HS-27A (cell line): ENCODE measurements at places on chromosomes 5 and 9.
A peak's percentile ranks its signal among the peaks of the same experiment; 100 is the strongest.

DNA sequence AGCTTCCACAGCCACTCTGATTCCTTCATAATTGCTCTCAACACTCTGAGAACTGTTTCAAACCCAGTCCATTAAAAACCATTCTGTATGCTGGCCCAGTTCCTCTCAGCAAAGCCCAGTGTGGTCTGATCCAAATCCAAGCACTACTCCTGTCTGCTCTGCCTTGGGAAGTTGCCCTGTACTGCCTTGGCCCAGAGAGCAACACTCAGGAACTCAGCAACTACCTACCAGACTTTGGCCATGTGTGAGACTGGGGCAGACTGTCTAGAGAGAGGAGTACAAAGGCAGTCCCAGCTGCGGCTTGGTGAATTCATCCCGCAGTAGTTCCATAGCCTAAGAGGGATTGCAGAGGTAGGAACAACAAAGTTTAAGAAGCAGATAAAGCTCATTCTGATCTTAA, 214.4 kb downstream of the MCTP1 start:
- DNase-seq, result no peak

- DNase-seq, result no peak
These were observed 138.8 kb downstream of the PIK3R1 start for GRCh38 chr5:68354315-68354714.

DNA sequence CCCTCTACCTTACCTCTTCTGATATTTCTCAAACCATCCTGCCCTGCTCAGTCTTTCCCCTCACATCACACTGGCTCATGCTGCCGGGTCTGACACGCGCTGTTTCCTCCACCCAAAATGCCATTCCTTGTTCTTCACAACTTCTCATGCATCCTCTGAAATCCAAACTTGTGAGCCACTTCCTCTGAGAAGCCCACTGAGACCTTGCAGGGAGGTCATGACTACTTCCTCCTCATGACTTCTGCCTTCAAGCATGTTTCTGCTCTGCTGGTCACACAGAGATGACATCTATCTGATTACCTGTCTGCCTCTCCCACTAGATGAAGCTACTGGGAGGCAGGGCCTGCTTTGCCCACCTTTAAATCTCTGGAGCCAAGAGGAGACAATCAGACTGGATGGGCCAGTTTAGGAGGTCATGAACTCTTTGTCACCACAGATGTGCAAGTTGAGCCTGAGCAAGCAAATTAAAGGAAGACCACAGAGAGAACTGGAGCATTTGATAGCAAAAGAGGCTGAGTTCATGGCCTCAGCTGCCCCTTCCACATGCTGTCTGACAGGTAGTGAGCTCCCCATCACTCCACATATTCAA, 119.8 kb upstream of the TBC1D2 start:
- peak; percentile 51 for DNase-seq

DNA sequence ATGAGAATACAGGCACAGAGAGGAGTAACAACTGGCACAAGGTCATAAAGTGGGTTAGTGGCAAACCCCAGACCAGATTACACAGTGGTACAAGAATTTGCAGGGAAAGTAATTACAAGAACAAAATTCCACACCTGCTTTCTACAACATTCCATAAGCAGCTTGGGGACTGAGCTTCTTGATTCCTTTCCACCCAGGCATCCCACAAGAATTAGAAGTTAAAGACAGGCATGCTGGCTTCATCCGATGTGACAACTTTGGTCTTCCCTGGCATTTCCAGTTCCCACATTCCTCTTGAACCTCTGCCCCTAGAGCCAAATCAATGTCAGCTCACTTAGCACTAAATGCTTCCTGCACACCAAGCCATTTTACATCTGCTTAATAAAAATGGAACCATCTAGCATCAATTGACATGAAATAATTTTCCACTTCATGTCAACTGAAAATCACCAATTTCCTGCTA, 435.8 kb upstream of the PAPPA start:
- DNase-seq, result peak; percentile 73

DNA sequence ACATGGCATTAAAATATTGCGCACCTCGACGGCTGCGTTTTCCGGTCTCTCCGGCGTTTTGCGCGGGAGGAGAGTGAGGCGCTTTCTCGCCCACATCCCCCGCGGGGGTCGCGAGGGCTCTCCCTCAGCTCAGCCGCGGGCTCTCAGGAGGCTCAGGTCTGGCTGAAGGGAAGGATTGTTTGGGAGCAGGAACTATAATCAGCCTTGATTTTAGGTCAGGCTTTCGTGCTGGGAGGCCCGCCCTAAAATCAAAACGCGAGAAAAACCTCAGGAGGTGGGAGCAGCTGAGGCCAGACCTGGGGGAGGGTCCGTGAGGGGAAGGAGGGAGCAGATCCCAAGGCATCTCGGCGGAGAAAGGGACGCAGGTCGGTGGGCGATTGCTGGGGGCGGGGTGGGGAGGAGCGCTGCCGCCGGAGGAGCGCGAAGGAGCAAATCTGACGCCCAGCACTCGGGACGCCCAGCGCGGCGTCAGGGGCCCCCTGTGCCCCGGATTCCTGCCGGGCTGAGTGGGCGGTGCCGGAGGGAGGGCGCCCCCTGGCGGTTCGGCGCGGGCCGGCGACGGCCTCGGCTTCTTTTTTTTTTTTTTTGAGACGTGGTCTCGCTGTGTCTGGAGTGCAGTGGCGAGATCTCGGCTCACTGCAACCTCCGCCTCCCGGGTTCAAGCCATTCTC, 18.7 kb upstream of the RNF130 start:
- DNase-seq, result no peak

- DNase-seq, result peak; percentile 53
These were observed 180.7 kb downstream of the KDM4C start for GRCh38 chr9:6938447-6938846.

DNA sequence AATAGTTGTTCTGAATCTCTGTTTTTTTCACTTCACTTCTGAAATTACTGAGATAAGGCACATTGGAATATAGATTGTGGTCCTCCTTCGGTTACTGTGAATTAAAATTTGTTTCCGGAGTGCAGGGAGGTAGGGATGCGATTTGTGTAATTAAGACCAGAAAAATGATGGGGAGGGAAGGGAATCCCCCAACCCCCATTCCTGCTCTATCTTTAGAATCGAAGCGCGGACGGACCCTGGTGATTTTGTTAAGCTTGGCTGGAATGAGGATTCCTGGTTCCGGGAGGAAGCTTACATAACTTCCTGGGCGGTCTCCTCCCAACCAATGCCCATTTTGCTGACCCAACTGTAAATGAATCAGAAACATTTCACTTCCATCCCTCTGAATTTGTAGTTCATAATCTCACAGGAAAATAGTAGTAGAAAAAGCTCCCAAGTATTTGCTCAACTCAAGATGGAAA, 220.1 kb upstream of the MSX2 start:
- no peak for DNase-seq

- no peak for DNase-seq
These were observed 59.9 kb downstream of the GABRA6 start for GRCh38 chr5:161745392-161745791.

DNA sequence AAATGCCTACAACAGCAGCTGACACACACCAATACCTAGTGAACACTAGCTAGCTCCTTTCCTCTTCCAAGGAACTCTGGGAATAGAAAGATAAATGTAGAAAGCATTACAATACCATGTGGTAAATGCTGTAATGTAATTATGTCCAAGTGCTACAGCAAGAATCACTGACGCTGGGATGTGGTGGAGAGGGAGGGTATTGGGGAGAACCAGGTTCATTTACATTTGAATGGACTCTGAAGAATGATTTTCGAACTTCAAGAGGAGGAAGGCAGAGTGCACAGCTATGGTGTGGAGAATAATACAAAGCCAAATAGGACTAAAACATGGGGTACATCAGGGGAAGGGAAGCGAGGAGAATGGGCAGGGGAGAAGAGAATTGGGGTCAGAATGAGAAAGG, 158.0 kb downstream of the CDK5RAP2 start:
- DNase-seq, result no peak

DNA sequence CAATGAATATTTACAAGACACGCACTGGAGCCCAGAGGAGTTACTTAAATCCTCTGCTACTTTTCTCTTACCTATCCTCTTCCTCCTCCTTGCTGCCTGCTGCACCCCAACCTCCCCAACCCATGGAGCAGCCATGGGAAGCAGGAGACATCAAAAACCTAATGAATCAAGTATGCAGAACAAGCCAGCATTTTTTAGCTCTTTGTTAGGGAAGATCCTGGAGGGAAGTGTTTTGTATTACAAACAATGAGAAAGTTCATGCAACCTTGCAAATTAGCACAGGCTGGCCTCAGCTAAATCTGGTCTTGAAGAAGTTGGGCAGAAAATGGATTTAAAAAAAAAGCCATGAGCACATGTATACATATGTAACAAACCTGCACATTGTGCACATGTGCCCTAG, 498.8 kb downstream of the KIF4B start:
- no peak for DNase-seq
